Central memory CD8-positive, alpha-beta T cell (primary cell): ENCODE measurements at places on chromosomes 5 and 9.

DNA sequence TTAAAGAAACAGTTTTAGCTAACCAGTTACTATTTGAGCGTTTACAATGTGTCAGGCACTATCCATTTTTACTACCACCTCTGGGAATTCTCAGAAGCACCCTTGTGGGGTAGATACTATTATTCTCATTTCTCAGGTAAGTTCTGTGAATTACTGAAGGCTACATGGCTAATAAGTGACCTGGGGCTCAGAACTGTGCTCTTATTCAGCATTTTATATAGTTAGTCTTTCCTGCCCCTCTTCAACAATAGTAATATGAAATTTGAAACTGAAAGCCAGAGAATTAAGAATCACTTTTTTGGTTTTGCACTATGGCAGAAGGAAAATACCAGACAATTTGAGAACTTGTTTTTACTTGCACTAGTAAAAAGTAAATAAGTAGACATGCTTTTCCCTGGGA lies 11.8 kb downstream of the ELL2 start:
- peaks cover 2% of the 10 kb centered on the region for H3K36me3 ChIP-seq
- H3K27me3 ChIP-seq, result no peaks in the 10 kb centered on the region
- H3K4me3 ChIP-seq, result no peak overlapping the region
- no peak overlapping the region for H3K27ac ChIP-seq
- DNase-seq, result no peak

DNA sequence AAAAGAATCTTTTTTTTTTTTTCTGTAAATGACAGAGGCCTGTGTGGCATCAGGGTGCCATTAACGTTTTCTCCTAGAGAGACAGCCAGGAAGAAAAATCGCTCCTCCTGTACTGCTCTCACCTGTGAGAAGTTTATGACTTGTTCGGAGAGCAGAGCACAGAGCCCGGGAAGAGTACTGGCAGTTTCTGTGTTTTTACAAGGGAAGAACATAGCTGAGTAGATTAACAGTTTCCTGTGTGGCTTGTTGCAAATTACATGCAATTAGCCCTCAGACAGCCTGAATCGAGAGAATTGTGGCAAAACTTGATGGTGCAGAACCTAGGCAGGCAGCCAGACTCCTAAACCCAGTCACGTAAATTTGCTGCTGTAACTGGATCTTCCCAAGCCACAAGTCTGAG lies 32.1 kb downstream of the PRKACG start:
- no peak for DNase-seq
- H3K36me3 ChIP-seq, result no peaks in the 10 kb centered on the region
- H3K27me3 ChIP-seq, result no peaks in the 10 kb centered on the region

DNA sequence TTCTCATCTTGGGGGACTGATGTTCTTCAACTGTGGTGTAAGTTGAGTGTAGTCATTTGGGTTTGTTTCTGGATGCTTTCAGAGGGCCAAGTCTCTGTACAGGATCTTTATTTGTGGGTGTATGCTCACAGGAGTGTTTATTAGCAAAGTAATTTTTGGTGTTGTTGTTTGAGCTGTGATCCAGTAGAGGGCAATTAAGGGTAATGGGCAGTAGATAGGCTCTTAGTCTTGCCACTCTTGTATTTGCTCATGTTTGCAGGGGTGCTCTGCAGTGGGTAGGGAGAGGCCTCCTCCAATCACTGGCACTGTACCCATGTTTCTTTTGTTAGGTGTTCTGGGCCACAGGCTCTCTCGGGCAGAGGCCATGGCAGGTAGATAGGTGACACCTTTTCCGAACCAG lies 45.9 kb upstream of the ITGA2 start:
- H3K27me3 ChIP-seq, result no peaks in the 10 kb centered on the region
- H3K4me3 ChIP-seq, result no peak overlapping the region
- H3K36me3 ChIP-seq, result no peaks in the 10 kb centered on the region
- DNase-seq, result no peak

DNA sequence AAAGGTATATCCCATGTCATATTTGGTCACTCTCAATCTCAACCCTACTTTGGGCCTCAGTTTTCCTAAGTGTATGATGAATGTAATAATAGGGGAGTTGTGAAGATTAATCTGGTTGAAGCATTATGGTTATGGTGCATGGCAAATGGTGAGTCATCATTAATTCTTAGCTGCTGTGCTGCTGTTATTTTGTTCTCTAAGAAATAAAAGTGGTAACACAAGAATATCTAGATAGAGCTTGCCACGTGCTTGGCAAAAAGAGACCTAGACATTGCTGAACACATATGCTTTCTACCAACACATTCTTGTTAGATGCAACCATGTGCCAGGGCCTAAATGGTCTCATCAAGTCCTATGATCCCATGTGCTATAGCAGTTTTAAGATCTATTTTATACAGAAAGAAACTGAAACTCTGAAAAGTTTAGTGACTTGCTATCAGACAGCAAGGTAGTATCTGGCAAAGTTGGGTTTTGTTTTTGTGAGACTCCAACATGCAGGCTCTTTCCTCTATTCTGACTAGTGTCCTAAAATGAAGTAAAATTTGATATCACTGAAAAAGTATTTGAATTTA lies 699.9 kb upstream of the MEF2C start:
- DNase-seq, result no peak
- no peaks in the 10 kb centered on the region for H3K4me1 ChIP-seq
- no peaks in the 10 kb centered on the region for H3K36me3 ChIP-seq
- no peak overlapping the region for H3K4me3 ChIP-seq

- no peaks in the 10 kb centered on the region for H3K4me1 ChIP-seq
- H3K4me3 ChIP-seq, result no peak overlapping the region
- H3K27ac ChIP-seq, result no peak overlapping the region
- peaks cover 1% of the 10 kb centered on the region for H3K36me3 ChIP-seq
- no peak for DNase-seq
These were observed 67.5 kb downstream of the NREP start for GRCh38 chr5:111689357-111689935.

DNA sequence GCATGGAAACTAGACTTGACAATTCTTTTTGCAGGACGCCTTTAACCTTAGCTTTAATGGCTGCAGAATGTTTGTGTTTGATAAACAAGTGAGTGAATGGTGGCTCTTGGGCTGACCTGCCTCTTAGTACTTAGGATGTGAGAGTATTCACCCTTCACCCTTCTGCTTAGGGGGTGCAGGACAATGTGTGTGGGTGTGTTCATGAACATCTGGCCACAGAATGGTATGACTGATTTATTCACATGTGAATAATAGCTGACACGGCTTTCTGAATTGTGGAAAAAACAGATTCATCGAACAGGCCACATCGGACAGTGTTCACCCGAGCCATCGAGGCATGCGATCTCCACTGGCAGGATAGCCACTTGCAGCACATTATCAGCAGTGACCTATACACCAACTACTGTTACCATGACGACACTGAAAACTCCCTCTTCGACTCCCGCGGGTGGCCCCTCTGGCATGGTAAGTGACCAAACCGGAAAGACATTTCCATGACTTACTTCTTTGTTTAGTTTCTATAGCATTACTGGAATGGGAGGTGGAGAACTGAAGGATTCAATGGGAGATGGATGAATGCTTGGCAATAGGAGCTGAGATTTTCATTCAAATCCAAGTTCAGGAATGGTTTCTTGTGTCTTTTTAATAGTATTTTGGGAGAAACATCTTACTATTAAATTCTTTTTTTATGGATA lies 193.6 kb downstream of the ZSWIM6 start:
- H3K4me3 ChIP-seq, result no peak overlapping the region
- DNase-seq, result no peak
- no peak overlapping the region for H3K27ac ChIP-seq
- H3K4me1 ChIP-seq, result no peaks in the 10 kb centered on the region
- H3K36me3 ChIP-seq, result peaks cover 8% of the 10 kb centered on the region

GRCh38 chr5:105088102-105088501 lies 1525.5 kb upstream of the NUDT12 start:
- no peaks in the 10 kb centered on the region for H3K27me3 ChIP-seq
- DNase-seq, result no peak
- H3K36me3 ChIP-seq, result peaks cover 1% of the 10 kb centered on the region
- H3K4me1 ChIP-seq, result no peaks in the 10 kb centered on the region
- no peak overlapping the region for H3K4me3 ChIP-seq

DNA sequence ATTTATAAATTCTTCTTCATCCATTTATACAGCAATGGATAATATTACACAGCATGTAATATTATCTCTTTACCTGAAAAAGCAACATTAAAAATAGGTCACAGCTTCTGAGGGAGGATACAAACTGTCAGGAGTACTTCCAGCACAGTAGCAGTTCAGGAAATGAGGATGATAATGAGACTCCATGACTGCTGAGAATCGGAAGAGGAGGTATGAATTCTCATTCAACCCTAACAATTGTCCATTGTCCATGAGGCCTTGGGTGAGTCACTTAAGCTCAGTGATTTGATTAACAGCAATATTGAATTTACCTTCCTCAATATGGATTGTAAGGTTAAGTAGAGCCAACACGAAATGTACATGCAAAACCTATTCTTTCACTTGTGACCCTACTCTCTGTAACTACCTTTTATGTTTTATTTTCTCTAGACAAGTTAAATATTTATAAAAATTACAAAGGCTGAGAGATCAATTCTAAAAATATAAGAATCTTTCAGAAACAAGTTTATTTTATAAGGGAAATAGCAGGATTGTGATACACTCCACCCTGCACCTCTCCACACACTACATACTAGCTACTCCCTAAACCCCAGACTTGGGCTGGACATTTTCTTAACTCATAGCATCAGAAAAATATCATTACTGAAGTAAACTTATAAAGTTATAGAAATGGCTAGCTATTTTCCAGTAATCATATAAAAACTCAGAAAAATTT lies 159.1 kb upstream of the ACOT12 start:
- peaks cover 4% of the 10 kb centered on the region for H3K36me3 ChIP-seq
- H3K4me1 ChIP-seq, result peaks cover 6% of the 10 kb centered on the region
- no peak overlapping the region for H3K27ac ChIP-seq
- no peak overlapping the region for H3K4me3 ChIP-seq
- H3K27me3 ChIP-seq, result no peaks in the 10 kb centered on the region

GRCh38 chr5:149002053-149002452 lies 60.8 kb downstream of the SH3TC2 start:
- DNase-seq, result no peak
- H3K27me3 ChIP-seq, result peaks cover 27% of the 10 kb centered on the region
- H3K36me3 ChIP-seq, result no peaks in the 10 kb centered on the region

DNA sequence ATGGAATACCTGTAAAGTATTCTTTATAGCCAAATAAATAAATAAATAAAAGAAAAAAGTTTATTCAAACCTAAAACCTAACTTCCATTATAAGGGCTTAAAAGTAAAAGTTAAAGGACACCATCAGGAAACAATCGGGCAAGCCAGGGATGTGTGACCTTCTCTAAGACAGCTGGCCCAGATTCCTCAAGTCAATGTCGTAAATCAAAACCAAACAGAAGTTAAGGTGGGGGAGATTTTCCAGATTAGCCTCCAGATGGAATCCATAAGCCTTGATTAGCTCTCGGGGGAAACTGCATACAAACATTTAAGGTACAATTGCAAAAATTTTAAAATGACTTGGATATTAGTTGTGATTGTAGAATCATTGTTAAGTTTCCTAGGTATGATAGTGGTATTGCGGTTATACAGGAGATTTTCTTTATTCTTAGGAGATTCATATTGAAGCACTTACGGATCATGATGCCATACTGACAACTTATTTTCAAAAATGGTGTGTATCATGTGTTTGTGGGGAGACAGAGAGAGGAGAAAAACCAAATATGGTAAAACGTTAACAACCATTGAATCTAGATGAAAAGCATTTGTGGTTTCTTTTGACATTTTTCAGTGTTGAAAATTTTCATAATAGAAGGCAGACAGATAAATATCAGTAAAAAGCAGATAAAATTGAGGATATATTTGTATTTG lies 21.5 kb upstream of the MGAT1 start:
- H3K36me3 ChIP-seq, result peaks cover 3% of the 10 kb centered on the region
- H3K4me1 ChIP-seq, result peaks cover under 1% of the 10 kb centered on the region
- no peak overlapping the region for H3K27ac ChIP-seq
- H3K27me3 ChIP-seq, result no peaks in the 10 kb centered on the region
- H3K4me3 ChIP-seq, result no peak overlapping the region

- H3K4me3 ChIP-seq, result no peak overlapping the region
- H3K4me1 ChIP-seq, result no peaks in the 10 kb centered on the region
- no peak for DNase-seq
- no peaks in the 10 kb centered on the region for H3K27me3 ChIP-seq
These were observed 147.8 kb upstream of the IRX2 start for GRCh38 chr5:2899311-2899710.

- no peaks in the 10 kb centered on the region for H3K27me3 ChIP-seq
- no peaks in the 10 kb centered on the region for H3K4me1 ChIP-seq
- DNase-seq, result no peak
- no peak overlapping the region for H3K4me3 ChIP-seq
- H3K36me3 ChIP-seq, result peaks cover 4% of the 10 kb centered on the region
These were observed 37.6 kb upstream of the HNRNPA0 start for GRCh38 chr5:137791799-137792198.

GRCh38 chr9:114321759-114322158 lies 1.1 kb upstream of the ORM1 start:
- no peak overlapping the region for H3K4me3 ChIP-seq
- DNase-seq, result no peak
- H3K4me1 ChIP-seq, result no peaks in the 10 kb centered on the region
- H3K36me3 ChIP-seq, result no peaks in the 10 kb centered on the region
- H3K27me3 ChIP-seq, result peaks cover 26% of the 10 kb centered on the region

DNA sequence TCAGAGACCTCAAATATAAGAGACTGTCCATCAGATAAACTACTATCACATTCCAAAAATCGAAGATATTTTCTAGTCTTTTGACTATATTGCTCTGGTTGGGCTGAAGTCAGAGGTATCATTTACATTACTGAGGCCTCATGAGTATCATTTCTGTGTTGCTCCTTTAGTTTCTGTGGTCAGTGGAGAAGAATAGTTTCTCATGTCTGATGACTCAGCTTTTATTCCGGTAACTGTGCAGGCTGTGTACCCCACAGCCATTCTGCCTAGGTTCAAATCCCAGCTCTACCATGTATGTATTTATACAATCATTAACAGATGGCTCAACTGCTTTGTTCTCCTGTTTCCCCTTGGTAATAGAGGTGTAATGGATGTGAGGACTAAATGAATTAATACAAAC lies 179.3 kb downstream of the ALDH1A1 start:
- no peaks in the 10 kb centered on the region for H3K36me3 ChIP-seq
- DNase-seq, result no peak
- no peak overlapping the region for H3K27ac ChIP-seq
- no peaks in the 10 kb centered on the region for H3K4me1 ChIP-seq
- H3K4me3 ChIP-seq, result no peak overlapping the region
- H3K27me3 ChIP-seq, result peaks cover 20% of the 10 kb centered on the region

- no peaks in the 10 kb centered on the region for H3K4me1 ChIP-seq
- peaks cover 27% of the 10 kb centered on the region for H3K27me3 ChIP-seq
- H3K4me3 ChIP-seq, result no peak overlapping the region
- no peaks in the 10 kb centered on the region for H3K36me3 ChIP-seq
- DNase-seq, result no peak
These were observed 144.3 kb upstream of the PRLR start for GRCh38 chr5:35374584-35374983.

GRCh38 chr9:126516936-126517832 lies 96.5 kb upstream of the LMX1B start:
- peaks cover 14% of the 10 kb centered on the region for H3K36me3 ChIP-seq
- H3K4me1 ChIP-seq, result peaks cover 38% of the 10 kb centered on the region
- DNase-seq, result no peak

GRCh38 chr5:59158165-59158564 lies 575.3 kb downstream of the RAB3C start:
- no peak overlapping the region for H3K27ac ChIP-seq
- H3K36me3 ChIP-seq, result no peaks in the 10 kb centered on the region
- no peaks in the 10 kb centered on the region for H3K27me3 ChIP-seq
- H3K4me1 ChIP-seq, result no peaks in the 10 kb centered on the region
- DNase-seq, result no peak
